ENCODE measurements at places on chromosomes 2 and 18. TPM values are rescaled to one million over a fixed set of nuclear protein-coding genes. Genes with fewer than 3 reads are reported as not detected.

Gene MALL
- polyA plus RNA-seq, result 10.8 TPM

Gene M1AP
- polyA plus RNA-seq, result 0.70 TPM

Gene PIGN
- 5.9 TPM for polyA plus RNA-seq

Gene WDR33
- 9.3 TPM for polyA plus RNA-seq

Gene DOCK10
- 1.8 TPM for polyA plus RNA-seq

Gene SERPINB4
- polyA plus RNA-seq, result 0.16 TPM

Gene RGPD3
- 0.10 TPM for polyA plus RNA-seq

Gene MAPRE3
- polyA plus RNA-seq, result 23.8 TPM

Gene LYPD1
- polyA plus RNA-seq, result 0.31 TPM

Gene ANKRD30BL
- not detected for polyA plus RNA-seq

Gene AGBL5
- polyA plus RNA-seq, result 7.4 TPM

Gene ANKAR
- 7.9 TPM for polyA plus RNA-seq

Gene TGFA
- 1.8 TPM for polyA plus RNA-seq

Gene DHRS9
- 2.3 TPM for polyA plus RNA-seq

Gene SCN3A
- 0.56 TPM for polyA plus RNA-seq

Gene LAMA3
- 6.2 TPM for polyA plus RNA-seq

Data from adipose tissue (tissue), 3 donors.